Ascending aorta (tissue), 2 donors: ENCODE measurements at places on chromosomes 1 and 21.

DNA sequence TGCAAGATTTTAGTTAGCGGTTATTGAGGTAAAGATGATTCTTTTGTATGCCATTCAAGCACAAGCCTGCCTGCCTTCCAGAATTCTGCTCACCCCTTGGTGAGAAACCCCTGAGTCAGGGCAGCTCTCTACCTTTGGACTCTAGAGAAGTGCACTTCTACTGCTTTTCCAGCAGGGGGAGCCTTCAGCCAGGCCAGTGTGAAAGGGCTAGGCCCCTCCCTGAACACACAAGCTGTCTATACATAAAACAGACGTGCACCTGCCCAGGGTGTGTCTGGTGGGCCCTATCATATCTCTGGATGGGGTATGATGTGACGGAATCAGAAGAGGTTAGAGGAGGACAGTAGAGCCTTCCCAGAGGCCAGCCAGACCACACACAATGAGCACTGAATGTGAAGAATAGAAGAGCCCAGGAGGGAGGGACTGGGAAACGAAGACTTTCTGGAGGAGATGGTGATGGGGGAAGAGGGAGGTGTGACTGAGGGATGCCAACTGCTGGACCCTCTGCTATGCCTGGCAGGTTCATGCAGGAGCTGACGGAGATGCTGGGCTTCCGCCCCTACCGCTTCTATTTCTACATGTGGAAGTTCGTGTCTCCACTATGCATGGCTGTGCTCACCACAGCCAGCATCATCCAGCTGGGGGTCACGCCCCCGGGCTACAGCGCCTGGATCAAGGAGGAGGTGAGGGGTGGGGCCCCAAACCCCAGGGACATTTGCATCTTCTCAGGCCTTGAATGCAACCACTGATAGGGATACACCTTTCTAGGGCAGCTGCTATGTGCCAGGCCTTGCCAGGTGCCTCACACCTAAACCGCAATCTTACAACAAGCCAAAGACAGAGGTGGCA is 13.0 kb upstream of the KCNC4 start:
- DNase-seq = no peak
- no peak overlapping the region for H3K27ac ChIP-seq
- H3K4me1 ChIP-seq = no peaks in the 10 kb centered on the region
- H3K27me3 ChIP-seq = no peaks in the 10 kb centered on the region
- H3K4me3 ChIP-seq = no peak overlapping the region
- H3K36me3 ChIP-seq = no peaks in the 10 kb centered on the region

GRCh38 chr21:31473685-31474345 is 129.8 kb upstream of the TIAM1 start:
- no peak for DNase-seq
- H3K4me1 ChIP-seq = no peaks in the 10 kb centered on the region
- no peaks in the 10 kb centered on the region for H3K36me3 ChIP-seq
- H3K4me3 ChIP-seq = no peak overlapping the region

GRCh38 chr1:208598021-208598420 is 353.8 kb upstream of the PLXNA2 start:
- H3K4me3 ChIP-seq = no peak overlapping the region
- peaks cover 3% of the 10 kb centered on the region for H3K4me1 ChIP-seq
- DNase-seq = no peak
- no peak overlapping the region for H3K27ac ChIP-seq
- H3K36me3 ChIP-seq = no peaks in the 10 kb centered on the region
- no peaks in the 10 kb centered on the region for H3K27me3 ChIP-seq

GRCh38 chr1:37606481-37607263 is 10.9 kb upstream of the GNL2 start:
- no peaks in the 10 kb centered on the region for H3K4me1 ChIP-seq
- no peaks in the 10 kb centered on the region for H3K27me3 ChIP-seq
- no peak for DNase-seq
- no peaks in the 10 kb centered on the region for H3K36me3 ChIP-seq

GRCh38 chr1:9444532-9444931 is 94.7 kb upstream of the SLC25A33 start:
- H3K4me1 ChIP-seq = peaks cover 19% of the 10 kb centered on the region
- no peak overlapping the region for H3K4me3 ChIP-seq
- H3K27ac ChIP-seq = no peak overlapping the region
- no peaks in the 10 kb centered on the region for H3K27me3 ChIP-seq
- no peak for DNase-seq

- no peaks in the 10 kb centered on the region for H3K36me3 ChIP-seq
- H3K27ac ChIP-seq = peak overlapping the region; percentile 57
- peaks cover 30% of the 10 kb centered on the region for H3K4me1 ChIP-seq
- DNase-seq = no peak
These were observed 121.3 kb downstream of the TGFB2 start for GRCh38 chr1:218466341-218467010.

GRCh38 chr1:160455153-160455517 is 54.8 kb downstream of the VANGL2 start:
- H3K36me3 ChIP-seq = no peaks in the 10 kb centered on the region
- H3K4me3 ChIP-seq = no peak overlapping the region
- no peak overlapping the region for H3K27ac ChIP-seq
- H3K4me1 ChIP-seq = no peaks in the 10 kb centered on the region

GRCh38 chr1:207221934-207222351 is 99.5 kb upstream of the CD55 start:
- no peaks in the 10 kb centered on the region for H3K27me3 ChIP-seq
- H3K36me3 ChIP-seq = no peaks in the 10 kb centered on the region
- DNase-seq = no peak
- H3K4me1 ChIP-seq = peaks cover 12% of the 10 kb centered on the region
- H3K4me3 ChIP-seq = no peak overlapping the region

DNA sequence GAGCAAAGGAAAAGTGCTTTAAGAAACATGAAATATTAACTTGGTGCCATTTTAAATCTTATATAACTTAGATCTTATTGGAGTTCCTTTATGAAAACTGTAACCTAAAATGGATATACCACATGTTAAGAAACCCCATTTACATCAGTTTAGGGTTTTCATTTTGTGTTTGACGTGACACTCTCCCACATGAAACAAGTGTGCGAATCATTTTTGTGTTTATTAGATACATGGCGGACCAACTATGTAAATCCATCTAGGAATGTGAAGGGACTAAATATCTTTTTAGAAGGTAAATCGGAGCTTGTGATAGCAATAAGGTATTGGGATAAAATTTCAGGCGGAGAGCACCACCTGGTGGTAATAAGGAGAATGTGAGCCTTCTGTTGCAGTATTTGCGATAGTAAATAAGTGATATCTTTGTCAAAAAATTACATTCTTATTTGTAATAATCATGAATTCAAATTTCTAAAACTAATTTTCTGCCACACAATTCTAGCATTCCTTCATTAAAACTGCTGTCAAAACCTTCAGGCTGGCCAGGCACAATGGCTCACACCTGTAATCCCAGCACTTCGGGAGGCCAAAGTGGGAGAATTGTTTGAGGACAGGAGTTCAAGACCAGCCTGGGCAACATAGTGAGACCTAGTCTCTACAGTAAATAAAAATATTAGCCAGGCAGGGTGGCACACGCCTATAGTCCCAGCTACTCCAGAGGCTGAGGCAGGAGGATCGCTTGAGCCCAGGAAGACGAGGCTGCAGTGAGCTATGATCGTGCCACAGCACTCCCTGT is 31.3 kb downstream of the SMAP2 start:
- peaks cover 14% of the 10 kb centered on the region for H3K36me3 ChIP-seq
- no peak overlapping the region for H3K4me3 ChIP-seq
- no peak overlapping the region for H3K27ac ChIP-seq
- no peaks in the 10 kb centered on the region for H3K27me3 ChIP-seq

DNA sequence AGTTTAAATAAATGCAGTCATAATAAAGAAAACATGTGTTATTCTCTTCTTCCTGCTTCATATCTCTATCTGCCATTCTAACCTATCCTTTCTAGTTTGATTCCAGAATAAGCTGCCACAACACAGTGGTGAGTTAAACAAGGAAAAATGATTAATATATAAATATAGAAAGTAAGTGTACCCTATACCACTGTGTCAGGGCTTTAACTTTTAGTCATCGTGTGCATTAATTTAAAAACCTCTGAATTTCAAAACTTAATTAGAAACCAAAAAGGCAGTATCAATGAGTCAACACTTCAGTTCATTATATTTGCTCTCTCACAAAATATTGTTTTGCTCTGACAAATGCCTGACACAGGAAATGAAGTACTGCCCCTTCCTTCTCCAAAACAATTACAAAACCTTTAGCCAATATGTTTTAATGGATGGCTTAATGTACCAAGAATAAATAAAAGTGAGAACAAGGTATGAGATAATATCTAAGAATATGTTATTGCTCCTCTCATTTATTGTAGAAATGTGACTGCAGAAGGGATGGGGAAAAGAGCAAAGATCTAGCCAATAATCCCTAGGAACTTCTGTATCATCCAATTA is 634.8 kb downstream of the KCNT2 start:
- H3K27me3 ChIP-seq = no peaks in the 10 kb centered on the region
- no peak overlapping the region for H3K4me3 ChIP-seq

DNA sequence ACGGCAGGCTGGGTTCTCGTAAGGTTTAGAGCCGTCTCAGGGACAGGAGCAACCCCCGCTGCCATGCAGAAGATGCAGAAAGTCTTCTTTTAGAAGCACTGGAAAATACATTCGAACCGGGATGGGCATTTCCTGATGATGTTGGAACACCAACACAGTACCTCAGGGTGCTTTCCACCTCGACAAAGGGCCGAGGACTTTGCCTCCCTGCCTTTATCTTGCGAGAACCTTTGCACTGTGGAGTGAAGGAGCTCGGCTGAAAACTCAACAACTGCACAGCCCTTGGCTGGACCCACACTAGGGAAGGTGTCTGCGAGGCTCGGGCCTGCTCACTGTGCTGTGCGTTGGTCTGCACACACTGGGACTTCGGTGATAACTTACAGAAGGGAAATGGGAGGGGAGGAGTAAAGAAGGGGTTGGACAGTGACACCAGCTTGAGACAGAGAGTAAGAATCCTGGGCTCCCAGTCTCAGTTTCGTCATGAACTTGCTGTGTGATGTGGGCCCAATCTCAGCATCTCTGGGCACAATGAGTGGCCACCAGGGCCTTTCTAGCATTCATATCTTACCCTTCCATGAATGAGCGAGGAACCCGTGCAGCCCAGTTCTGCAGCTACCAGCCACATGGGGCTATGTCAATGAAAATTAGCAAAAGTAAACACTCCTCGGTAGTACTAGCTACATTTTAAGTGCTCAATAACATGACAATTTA is 18.2 kb downstream of the RCAN1 start:
- peaks cover 15% of the 10 kb centered on the region for H3K4me1 ChIP-seq
- H3K4me3 ChIP-seq = no peak overlapping the region
- no peaks in the 10 kb centered on the region for H3K36me3 ChIP-seq
- no peak for DNase-seq
- no peak overlapping the region for H3K27ac ChIP-seq

DNA sequence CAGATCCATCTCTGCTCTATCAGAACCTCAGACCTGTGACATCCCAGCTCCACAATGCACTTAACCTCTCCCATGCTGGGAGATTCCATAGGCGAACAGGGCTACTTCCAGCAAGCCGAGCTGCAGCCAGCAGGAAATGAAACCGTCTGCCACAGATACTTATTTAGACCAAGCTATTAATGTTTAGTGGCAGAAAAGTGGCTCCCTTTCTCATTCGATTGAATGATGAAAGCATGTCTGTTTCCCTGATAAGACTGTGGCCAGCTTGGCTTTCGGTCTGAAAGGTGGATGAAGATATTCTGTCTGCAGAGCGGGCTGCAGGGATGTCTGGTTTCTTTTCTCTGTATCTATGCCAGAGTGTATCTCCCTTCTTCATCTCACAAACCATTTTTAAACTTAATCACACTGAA is 146.4 kb downstream of the GREM2 start:
- no peaks in the 10 kb centered on the region for H3K4me1 ChIP-seq
- H3K27me3 ChIP-seq = no peaks in the 10 kb centered on the region
- no peak overlapping the region for H3K27ac ChIP-seq
- H3K4me3 ChIP-seq = no peak overlapping the region
- DNase-seq = no peak
- no peaks in the 10 kb centered on the region for H3K36me3 ChIP-seq

GRCh38 chr1:112061901-112062320 is 72.4 kb upstream of the KCND3 start:
- H3K27me3 ChIP-seq = no peaks in the 10 kb centered on the region
- H3K4me3 ChIP-seq = no peak overlapping the region
- no peak for DNase-seq
- no peaks in the 10 kb centered on the region for H3K4me1 ChIP-seq
- no peak overlapping the region for H3K27ac ChIP-seq

DNA sequence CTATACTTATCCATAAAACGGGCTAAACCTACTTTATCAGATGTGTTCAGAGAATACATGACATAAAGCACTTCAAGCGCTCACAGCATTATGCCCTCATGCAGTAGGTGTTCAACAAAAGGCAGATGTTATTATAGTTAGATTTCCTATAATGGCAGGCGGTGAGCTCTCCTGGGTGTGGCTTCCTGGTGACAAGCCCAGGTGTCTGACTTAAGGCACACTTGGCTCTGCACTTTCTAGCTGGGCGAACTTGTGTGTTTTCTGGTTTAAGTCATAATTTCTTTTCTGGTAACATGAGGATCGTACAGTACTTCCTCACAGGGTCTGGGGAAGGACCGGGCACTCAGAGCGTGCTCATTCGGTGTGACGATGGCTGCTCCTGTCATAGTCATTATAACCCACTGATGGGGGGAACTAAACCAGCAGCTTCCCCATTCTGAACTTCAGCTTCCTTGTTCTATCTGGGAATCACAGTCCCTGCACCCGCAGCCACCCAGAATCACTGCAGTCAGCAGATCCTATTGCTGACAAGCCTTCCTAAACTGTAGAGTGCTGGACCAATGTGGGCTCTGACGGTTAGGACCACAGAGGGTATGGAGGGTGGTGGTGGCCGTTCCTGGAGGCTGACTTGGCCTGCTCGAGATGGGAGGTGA is 52.8 kb downstream of the IGSF21 start:
- peak overlapping the region; percentile 22 for H3K27ac ChIP-seq
- H3K27me3 ChIP-seq = no peaks in the 10 kb centered on the region
- peak; percentile 55 for DNase-seq
- no peaks in the 10 kb centered on the region for H3K4me1 ChIP-seq
- H3K4me3 ChIP-seq = no peak overlapping the region
- H3K36me3 ChIP-seq = no peaks in the 10 kb centered on the region

DNA sequence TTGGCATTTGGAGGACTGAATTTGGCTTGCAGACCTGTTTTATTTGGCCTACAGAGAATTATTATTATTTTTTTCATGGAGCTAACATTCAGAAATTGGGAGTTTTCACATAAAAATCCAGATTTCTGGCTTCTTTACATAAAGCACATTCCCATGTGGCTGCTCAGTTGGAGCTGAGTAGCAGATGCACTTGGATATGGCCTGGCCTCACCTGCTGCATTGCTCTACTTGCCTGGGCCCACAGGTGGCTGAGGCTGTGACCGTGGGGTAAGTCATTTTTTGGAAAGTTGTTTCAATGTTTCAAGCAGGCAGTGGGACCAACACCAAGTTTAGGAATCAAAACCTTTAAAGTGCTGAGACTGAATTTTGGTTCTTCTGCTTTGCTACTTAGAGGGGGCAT is 56.7 kb downstream of the GADD45A start:
- H3K27me3 ChIP-seq = no peaks in the 10 kb centered on the region
- no peak overlapping the region for H3K4me3 ChIP-seq
- H3K4me1 ChIP-seq = peaks cover 89% of the 10 kb centered on the region
- H3K27ac ChIP-seq = peak overlapping the region; percentile 94

DNA sequence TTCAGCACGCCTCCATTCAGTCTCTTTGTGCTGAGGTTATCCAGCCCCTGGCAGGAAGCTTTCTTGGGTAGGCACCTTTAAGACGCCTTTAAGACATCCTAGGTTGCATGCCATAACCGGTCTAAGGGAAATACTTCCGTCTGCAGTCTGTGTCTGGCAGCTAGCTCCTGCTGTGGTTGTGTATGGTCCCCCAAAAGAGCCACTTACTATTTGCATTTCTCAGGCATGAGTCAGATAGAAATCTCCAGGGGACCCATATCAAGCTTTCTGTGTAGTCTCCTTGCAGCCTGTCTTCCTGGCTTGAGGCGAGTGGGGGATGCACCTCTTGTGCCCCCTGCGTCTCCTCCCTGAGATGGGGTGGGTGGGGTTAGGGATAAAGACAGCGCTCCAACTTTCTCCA is 10.0 kb upstream of the RYR2 start:
- peak overlapping the region; percentile 57 for H3K27ac ChIP-seq
- H3K4me3 ChIP-seq = no peak overlapping the region
- no peaks in the 10 kb centered on the region for H3K36me3 ChIP-seq
